ENCODE measurements at places on chromosomes 1 and 21. TPM values are rescaled to one million over a fixed set of nuclear protein-coding genes. Genes with fewer than 3 reads are reported as not detected.
A peak's percentile ranks its signal among the peaks of the same experiment; 100 is the strongest.

- no peak overlapping the region for H3K4me3 ChIP-seq
- no peak for DNase-seq
- no peaks in the 10 kb centered on the region for H3K27me3 ChIP-seq
Observed at GRCh38 chr1:207647671-207648333, 2.9 kb downstream of the CR1L start.

DNA sequence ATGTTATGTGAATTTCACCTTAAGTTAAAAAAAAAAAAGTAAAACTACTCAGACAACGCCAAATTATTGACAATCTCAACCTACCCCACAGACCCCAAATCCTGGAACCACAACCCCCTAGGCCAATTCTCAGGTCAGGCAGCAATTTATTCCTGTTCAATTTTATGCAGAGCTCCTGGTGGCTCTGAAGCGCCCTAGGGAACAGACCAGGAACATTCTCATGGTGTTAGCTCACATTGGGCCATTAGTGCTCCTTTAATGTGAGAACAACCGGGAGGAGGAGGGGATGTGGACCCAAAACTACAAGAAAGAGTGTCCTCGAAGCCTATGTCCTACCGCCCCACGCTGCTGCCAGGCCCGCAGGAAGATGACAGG lies 403 bp upstream of the PSEN2 start:
- H3K4me1 ChIP-seq, result peaks cover 20% of the 10 kb centered on the region
- H3K4me3 ChIP-seq, result peak overlapping the region; percentile 70
- no peaks in the 10 kb centered on the region for H3K27me3 ChIP-seq
- H3K27ac ChIP-seq, result no peak overlapping the region
- no peak for DNase-seq

DNA sequence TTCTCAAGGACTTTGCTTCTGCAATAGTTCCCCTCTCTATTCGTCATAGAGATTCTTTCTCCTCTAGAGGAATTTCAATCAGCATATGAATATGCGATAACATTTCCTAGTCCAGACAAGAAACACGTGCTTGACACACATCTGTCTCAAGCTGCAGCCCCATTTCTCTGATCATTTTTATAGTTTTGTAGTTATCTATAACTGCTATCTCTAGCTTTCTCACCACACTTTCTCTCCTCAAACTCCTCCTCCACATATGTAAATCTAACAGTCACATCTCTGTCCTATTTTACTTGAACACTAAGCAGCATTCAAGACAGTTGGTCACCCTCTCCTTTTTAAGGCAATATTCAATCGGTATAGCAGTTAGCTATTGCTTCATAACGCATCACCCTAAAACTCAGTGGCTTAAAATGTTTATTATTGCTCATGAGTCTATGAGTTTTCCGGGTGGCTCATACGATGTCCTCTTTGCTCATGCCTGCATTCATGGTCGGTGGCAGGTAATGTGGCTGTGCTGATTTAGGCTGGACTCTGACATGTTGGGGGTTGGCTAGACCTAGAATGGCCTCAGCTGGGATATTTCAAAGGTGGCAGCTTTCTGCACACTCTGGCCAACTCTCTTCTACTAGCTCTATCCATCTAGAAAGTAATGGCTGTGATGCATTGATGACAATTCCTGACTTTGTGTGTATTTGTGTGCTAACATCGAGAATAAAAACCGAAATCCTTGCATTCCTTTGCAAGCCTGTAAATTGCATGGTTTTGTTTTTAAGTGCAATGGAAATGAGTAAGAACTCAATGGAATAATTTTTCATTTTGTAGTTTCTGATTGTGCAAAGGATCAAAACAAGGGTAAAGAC lies 20.6 kb downstream of the ATP6V1G3 start:
- no peaks in the 10 kb centered on the region for H3K4me1 ChIP-seq
- no peak overlapping the region for H3K4me3 ChIP-seq
- H3K27me3 ChIP-seq, result no peaks in the 10 kb centered on the region
- no peak overlapping the region for H3K27ac ChIP-seq
- no peaks in the 10 kb centered on the region for H3K36me3 ChIP-seq

- H3K27ac ChIP-seq, result no peak overlapping the region
- no peaks in the 10 kb centered on the region for H3K27me3 ChIP-seq
- peaks cover 9% of the 10 kb centered on the region for H3K4me1 ChIP-seq
- no peaks in the 10 kb centered on the region for H3K36me3 ChIP-seq
Observed at GRCh38 chr1:26537951-26538352, 8.4 kb downstream of the RPS6KA1 start.

DNA sequence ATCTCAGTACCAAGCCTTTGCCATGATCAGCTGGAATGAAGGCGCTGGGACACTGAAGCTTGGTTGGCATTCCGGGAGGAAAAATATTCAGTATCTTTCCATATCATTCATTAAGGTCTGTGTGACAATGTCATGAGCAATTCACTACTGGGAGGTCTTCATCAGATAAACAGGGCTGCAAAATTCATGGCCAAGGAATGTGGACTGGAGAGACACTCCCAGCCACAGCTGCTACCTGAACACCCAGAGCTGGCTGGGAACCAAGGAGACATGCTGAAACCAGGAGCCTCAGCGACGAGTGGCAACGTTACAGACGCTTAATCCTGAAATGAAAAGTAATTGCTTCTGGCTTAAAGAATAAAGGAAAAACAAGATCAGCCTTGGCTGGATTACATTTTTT lies 30.6 kb upstream of the DDAH1 start:
- H3K27me3 ChIP-seq, result no peaks in the 10 kb centered on the region
- H3K4me1 ChIP-seq, result no peaks in the 10 kb centered on the region
- H3K4me3 ChIP-seq, result no peak overlapping the region
- no peak overlapping the region for H3K27ac ChIP-seq
- H3K36me3 ChIP-seq, result no peaks in the 10 kb centered on the region
- no peak for DNase-seq

DNA sequence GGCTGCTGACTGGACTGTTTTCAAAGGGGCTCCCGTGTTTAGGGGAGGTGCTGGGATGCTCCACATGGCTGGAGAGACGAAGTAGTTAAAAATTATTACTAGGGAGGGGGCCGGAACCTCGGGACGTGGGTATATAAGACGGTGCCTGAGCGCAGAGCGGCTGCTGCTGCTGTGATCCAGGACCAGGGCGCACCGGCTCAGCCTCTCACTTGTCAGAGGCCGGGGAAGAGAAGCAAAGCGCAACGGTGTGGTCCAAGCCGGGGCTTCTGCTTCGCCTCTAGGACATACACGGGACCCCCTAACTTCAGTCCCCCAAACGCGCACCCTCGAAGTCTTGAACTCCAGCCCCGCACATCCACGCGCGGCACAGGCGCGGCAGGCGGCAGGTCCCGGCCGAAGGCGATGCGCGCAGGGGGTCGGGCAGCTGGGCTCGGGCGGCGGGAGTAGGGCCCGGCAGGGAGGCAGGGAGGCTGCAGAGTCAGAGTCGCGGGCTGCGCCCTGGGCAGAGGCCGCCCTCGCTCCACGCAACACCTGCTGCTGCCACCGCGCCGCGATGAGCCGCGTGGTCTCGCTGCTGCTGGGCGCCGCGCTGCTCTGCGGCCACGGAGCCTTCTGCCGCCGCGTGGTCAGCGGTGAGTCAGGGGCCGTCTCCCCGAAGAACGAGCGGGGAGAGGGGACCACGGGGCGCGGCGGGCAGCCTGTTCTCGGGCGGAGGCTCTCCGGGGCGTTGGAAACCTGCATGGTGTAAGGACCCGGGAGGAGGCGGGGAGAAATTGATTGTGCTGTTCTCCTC lies at the start of gene CHODL:
CHODL (plus strand) TSS at position 163 of the 793 bp plus-strand sequence; CDS start at position 554, 391 bp downstream.
- no peak within 1 kb of the TSS for H3K27ac ChIP-seq
- H3K27me3 ChIP-seq, result peaks cover 10% of the 10 kb centered on the region
- no peak for DNase-seq
- peaks cover 5% of the 10 kb centered on the region for H3K4me1 ChIP-seq

GRCh38 chr1:161722406-161722805 lies 1.1 kb downstream of the FCRLB start:
- H3K27me3 ChIP-seq, result peaks cover 14% of the 10 kb centered on the region
- no peaks in the 10 kb centered on the region for H3K4me1 ChIP-seq
- no peak for DNase-seq
- no peak overlapping the region for H3K4me3 ChIP-seq
- H3K27ac ChIP-seq, result no peak overlapping the region

DNA sequence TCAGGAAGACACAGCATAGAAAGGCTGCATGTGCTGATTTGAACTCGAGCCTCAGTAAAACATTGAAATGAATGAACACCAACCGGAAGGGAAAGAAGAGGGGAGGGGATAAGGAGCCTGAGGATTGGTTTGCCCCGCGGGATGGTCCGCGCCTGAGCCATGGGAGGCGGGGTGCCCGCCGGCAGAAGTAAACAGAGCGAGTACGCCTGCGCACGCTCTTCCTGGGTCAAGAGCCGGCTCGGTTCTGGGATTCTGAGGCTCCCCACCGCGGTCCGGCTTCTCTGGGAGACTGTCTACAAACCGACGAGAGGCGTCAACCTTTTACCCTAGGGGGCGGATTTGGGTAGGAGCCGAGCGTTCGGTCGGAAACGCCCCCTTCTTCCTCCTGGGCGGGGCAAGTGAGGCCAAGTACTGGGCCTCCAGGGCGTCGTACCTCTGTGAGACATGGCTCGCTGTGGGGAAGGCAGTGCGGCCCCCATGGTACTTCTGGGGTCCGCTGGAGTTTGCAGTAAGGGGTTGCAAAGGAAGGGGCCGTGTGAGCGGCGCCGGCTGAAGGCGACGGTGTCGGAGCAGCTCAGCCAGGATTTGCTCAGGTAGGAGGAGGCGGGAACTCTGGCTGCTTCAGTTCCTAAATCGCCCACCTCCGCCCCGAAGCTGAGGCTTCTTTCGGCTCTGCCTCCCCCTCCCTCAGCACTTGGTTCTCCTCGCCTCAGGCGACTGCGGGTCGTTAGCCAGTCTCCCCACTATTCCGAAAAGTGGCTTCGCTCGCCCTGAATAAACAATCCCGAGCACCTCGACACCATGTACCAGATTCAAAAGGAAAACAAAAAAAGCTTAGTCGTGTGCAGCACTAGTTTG lies at the start of gene BTBD8:
BTBD8 (plus strand) TSS at position 218 of the 858 bp plus-strand sequence; CDS start at position 445, 227 bp downstream.
- no peaks in the 10 kb centered on the region for H3K27me3 ChIP-seq
- peak within 1 kb of the TSS; percentile 91 for H3K4me3 ChIP-seq
- H3K36me3 ChIP-seq, result no peaks in the 10 kb centered on the region
- H3K27ac ChIP-seq, result no peak within 1 kb of the TSS
- H3K4me1 ChIP-seq, result no peaks in the 10 kb centered on the region

DNA sequence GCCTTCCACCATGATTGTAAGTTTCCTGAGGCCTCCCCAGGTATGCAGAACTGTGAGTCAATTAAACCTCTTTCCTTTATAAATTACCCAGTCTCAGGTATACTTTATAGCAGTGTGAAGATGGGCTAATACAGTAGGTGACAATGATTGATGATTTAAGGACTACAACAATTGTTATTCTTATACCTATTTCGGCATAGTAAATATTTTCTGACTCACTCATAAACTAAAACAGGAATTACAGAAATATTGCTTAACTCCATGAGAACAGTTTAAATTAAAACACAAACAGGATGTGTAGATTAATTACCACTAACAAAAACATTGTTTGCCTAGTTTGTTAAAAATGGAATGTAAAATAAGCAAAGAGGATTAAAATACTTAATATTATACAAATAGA lies 839.9 kb downstream of the LTN1 start:
- no peak for DNase-seq
- no peaks in the 10 kb centered on the region for H3K27me3 ChIP-seq
- H3K4me3 ChIP-seq, result no peak overlapping the region

DNA sequence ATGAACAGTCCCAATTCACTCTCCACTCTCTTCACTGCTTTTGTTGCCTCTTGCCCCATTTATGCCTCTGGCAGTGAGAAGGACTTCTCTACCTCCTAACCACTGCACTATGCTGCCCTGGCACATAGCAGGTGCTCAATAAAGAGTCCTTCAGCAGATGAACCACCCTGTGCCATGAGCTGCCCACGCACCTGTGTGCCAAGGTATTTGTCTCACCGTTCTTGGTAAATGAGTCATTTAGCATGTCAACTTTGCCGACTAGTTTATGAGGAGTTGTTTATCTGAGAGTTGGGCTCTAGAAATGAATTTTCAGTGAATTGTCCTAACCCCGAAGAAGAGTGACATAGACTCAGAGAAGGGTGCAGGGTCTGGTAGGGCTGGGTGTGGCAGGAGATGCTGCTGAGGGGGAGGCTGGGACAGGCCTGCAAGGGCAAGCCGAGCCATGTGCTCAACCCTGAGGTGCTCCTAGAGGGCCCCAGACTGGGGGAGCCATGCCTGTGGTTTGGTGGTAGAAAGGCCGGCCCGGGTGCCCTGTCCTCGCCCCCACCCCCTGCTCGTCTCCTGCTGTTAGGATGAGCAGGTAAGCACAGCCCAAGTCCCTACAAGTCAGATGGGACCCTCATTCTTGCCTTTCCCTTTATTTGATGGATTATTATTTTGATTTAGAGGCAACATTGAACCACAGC lies 654.5 kb downstream of the MATN1 start:
- no peaks in the 10 kb centered on the region for H3K27me3 ChIP-seq
- H3K4me1 ChIP-seq, result no peaks in the 10 kb centered on the region
- H3K4me3 ChIP-seq, result no peak overlapping the region
- no peaks in the 10 kb centered on the region for H3K36me3 ChIP-seq
- no peak overlapping the region for H3K27ac ChIP-seq
- DNase-seq, result no peak

DNA sequence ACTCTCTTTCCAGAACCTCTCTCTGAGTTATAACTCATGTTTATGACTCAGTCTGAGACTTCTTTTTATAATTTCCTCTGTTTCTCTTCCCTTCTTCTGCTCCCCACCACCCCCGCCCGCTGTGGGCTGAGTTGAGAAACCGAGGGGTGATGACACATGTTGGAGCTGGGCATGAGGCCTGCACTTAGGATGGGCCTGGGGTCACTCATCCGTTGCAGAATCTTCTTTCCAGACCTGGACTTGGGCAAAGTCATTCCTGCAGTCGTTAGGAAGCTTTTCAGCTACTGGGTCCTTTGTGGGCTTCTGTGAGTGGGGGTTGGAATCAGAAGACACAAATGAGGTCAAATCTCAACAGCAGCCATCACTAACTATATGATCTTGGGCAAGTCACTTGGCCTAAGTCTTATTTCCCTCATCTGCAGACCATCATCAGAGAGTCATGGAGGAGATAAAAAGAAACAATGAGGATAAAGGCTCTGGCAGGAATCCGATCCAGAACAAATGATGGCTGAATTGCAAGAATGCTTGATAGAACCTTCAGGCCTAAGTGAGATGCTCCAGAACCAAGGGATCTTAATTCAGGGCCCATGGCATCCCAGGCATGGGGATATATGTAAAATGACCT lies 53.4 kb downstream of the RPS6KA1 start:
- H3K27ac ChIP-seq, result no peak overlapping the region
- DNase-seq, result peak; percentile 44
- no peaks in the 10 kb centered on the region for H3K4me1 ChIP-seq
- no peak overlapping the region for H3K4me3 ChIP-seq

The LBR gene
- total RNA-seq, result 14.2 TPM

The C1orf116 gene
- total RNA-seq, result 0.74 TPM

The ASCL5 gene
- not detected for total RNA-seq

The RASAL2 gene
- 31.5 TPM for total RNA-seq

The CDCA8 gene
- 0.49 TPM for total RNA-seq

The KCNC4 gene
- 14.4 TPM for total RNA-seq

The PSRC1 gene
- 13.2 TPM for total RNA-seq

The FPGT gene
- total RNA-seq, result 16.1 TPM

The CYP4A22 gene
- not detected for total RNA-seq

Measured in adrenal gland (tissue), 19 donors.